ENCODE measurements at places on chromosomes 3 and 15.

DNA sequence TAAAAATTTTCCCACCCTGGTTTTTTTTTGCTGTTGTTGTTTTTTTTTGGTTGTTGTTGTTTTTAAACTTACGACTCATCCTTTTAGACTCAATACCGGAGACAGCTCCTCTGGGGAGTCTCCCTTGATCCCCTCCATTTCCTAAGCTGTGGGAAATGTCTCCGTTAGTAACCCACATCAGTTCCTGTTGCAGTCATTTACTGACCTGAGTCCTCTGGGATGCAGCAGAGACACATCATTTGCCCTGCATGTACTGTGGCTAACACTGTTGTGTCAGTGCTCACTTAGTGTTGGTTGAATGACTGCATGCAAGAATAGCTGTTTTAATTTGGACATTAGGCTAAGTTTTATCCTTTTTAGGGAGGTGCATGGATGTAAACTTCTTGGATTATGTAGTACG lies 83.8 kb downstream of the MBNL1 start:
- peak; percentile 62 for DNase-seq

DNA sequence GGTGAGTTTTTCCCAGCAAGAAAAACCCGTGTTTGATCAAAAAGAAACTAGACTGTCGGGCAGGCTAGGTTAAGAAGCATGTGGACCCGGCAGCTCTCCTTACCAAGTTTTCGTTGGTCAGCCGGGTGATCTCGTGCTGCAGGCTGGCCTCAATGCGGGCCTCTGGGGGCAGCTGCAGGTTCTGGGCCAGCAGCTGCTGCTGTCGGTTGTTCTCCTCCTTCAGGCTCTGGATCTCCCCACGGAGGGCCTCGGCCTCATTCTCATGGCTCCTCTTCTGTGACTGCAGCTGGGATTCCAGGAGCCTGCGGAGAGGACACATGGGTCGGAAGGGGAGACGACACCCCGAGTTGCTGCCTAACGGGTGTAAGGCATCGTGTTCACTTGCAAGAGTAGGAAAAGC lies 44.5 kb upstream of the MYO5C start:
- no peak for DNase-seq

- DNase-seq = no peak
These were observed 56.8 kb downstream of the CCR4 start for GRCh38 chr3:33008282-33008681.

DNA sequence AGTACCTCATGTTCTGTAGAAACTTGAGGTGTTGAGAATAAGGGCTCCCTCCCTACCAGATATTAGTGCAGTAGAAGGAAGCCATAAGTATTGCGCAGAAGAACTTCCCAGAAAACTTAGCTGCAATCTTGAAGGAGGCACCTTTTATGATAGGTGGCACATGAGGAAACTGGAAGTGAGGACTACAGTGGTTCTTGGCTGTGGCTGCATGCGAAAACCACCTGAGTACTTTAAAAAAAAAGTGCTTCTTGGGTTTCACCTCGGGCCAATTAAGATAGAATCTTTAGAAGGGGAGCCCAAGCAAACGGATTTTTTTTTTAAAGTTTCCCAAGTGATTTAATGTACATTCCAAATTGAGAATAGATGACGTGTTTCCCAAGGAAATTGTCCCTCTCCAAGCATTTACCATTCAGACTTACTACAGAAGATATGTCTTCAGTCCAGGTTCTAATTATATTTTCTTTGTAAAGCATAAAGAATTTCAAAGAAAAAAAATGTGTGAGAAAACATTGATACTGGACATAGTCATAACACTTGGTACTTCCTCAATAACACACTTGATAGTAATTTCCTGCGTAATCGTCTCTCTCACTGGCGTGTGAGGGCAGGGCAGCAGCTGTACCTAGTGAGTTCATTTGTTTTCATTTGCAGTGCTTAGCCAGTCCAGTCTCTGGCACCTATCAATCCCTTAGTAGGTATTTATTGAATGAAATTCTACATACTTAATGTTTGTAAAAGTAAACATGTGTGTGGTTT lies 12.3 kb upstream of the NR1I2 start:
- DNase-seq = peak; percentile 98

DNA sequence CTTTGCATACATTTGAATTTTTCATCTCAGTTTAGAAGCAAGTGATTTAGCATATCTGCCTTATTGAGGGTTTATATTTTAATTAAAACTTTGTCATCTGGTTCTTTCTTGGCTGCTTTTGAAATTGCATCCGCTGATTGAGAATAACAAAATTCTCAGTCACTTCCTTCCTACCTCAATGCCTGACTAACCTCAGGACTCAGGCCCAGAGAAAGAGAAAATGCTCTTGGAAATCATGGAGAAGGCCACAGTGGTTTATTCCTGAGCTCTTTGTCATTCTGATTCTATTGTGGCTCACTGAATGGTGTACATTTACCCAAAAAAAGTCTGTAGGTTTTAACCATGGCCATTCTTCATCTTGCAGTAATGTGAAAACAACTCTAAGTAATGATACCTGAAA lies 533.9 kb downstream of the TBL1XR1 start:
- peak; percentile 17 for DNase-seq

DNA sequence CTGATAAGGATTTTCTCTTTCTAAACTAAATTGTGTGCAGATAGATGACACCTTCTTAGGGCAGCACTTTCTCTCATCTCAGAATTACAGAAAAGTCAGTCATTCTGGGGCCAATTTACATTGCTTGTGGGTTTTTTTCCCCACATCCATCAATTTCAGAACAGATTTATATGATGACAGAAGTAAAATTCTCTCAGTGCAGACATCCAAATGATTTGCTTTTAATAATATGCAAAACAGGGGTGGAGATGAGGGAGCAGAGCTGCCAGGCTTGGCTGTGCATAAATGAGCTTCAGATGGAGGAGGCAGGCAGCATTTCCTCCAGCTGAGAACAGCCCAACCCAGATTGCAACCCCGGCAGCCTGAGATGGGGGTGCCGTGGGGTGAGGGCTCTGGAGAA lies 44.0 kb downstream of the EDEM1 start:
- DNase-seq = no peak

- no peak for DNase-seq
These were observed 827.4 kb downstream of the SI start for GRCh38 chr3:164250923-164251322.

- no peak for DNase-seq
These were observed 5.1 kb downstream of the TRIM71 start for GRCh38 chr3:32822609-32823498.

GRCh38 chr3:112644453-112644852 lies 3.5 kb upstream of the CCDC80 start:
- DNase-seq = no peak

DNA sequence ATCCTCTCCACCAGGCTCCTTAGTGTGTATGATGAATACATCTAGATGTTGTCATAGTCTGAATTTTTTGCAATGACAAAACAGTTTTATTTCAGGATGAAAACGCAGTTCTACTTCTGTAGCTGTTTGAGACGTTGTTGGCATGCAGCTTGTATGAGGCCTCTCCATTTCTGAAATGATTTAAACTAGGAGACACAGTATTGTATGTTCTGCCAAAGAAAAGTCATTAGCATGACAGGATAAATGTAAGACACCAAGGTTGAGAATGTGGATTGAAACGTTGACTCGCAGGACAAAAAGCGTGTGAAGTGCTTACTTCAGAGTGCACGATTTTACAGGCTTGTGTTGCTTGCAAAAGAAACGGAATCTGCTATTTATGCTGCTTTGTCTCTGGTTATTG lies 35.3 kb downstream of the ABHD17C start:
- peak; percentile 34 for DNase-seq

GRCh38 chr3:24311881-24312280 lies 182.8 kb downstream of the THRB start:
- DNase-seq = no peak

- DNase-seq = peak; percentile 27
These were observed 363 bp downstream of the GTF2E1 start for GRCh38 chr3:120742849-120743365.

GRCh38 chr3:42205800-42206514 lies 60.0 kb downstream of the CCK start:
- DNase-seq = no peak

DNA sequence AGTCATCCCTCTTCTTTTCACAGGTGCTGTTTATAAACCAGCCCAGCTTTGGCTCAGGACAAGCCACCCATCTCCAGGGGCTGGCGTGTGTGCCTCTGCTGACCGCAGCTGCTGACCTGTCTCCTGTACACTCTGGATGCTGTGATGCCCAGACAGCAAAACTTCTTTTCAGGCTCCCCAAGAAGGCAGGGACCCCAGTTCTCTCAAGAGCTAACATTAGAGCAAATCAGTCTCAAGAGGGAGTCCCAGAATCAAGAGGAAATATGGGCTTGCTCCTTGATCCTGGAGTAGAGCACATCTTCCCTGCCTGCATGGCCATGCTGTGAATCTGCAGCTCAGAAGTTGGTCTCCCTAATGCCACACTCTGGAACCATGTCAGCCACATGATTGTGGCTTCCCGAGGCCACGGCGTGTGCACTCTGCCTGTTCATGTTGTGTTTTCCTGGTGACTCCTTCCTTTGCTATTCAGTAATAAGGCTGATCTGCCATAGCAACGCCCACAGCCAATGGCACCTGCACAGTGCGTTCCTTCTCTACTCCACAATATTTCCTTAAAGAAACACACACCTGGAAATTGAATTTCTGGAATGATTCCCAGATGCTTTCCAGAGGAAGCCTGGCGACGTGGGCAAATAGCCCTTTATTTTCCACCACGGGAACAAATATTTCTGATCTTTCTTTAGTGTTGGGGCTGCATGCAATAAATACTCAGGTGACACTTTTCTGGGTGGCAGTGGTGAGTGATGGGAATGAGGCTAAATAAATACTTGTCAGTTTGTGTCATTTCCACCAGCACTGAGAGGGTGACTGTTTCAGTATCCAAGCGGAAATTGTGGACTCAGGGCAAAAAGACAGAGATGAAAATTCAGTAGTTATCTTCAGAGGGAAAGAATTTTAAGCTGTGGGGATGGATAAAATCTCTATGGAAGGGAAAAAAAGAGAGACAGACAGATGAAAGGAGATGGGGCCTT lies 21.9 kb upstream of the THSD4 start:
- DNase-seq = peak; percentile 78

DNA sequence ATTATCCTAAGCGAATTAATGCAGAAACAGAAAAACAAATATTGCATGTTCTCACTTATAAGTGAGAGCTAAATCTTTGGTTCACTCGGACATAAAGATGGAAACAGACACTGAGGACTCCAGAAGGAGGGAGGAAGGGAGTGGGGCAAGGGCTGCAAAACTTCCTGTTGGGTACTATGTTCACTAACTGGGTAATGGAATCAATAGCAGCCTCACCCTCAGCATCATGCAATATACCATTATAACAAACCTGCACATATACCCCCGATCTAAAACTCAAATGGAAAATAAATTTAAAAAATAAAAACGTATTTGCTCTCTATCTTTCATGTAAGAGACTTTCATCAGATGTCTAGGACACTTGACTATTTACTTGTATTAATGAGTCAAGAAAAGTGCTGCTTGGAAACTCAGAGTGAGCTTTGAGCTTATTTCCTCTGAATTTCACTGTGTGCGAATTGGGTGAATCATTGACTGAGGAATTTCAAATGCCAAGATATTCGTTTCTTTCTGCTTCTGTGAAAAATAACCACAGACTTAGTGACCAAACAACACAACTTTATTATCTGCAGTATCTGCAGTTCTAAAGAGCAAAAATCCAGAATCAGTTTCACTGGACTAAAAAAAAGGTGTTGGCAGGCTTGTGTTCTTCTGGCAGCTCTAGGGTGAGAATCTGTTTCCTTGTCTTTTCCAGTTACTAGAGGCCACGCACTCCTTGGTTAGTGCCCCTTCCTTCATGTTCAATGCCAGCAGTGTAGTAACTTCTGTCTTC lies 18.4 kb downstream of the TM4SF18 start:
- DNase-seq = peak; percentile 87

GRCh38 chr3:30357897-30358296 lies 248.5 kb upstream of the TGFBR2 start:
- no peak for DNase-seq

DNA sequence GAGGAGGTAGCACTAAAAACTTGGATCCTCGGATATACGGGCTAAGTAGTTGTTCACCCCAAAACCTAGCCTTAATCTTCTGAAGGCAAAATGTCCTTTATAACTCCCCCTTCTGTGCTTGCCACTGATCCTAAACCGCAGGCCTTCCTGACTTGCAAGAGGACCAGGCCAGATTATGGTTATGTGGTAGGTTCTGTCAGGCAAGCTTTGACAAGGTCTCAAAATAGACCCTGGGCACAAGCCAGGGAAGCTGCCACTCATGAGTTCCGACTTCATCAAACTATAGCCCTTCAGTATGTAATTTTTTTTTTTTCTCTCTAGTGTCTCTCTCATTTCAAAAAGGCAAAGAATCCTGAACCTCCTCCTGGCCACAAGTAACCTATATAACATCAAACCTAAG lies 3.2 kb downstream of the LRRFIP2 start:
- DNase-seq = no peak

DNA sequence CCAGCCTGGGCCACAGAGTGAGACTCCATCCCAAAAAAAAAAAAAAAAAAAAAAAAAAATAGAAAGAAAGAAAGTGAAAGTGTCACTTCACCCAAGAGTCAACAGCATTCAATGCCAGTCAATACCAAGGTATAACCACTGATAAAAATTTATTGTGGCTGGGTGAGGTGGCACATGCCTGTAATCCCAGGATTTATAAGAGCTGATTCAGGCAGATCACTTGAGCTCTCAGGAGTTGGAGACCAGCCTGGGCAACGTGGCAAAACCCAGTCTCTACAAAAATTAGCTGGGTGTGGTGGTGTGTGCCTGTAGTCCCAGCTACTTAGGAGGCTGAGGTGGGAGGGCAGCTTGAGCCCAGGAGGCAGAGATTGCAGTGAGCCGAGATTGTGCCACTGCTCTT lies 46.5 kb upstream of the PIK3CB start:
- no peak for DNase-seq

DNA sequence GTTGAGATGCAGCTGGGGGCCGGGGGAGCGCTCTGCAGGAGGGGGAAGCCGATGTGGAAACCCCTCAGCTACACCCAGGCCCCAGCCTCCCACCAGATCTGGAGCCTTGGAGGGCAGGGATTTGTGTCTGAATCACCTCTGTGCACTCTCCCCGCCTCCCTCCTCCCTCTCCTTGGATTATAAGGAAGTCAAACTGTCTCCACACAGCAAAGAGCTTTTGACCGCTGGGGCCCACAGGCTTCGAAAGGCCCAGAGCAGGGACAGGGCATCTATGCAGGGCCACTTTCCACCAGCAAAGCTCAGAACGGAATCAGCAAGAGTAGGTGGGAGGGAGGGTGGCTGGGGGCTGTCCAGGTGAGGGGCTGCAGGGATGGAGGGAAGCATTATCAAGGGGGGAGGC lies 68.9 kb downstream of the IQSEC1 start:
- no peak for DNase-seq

DNA sequence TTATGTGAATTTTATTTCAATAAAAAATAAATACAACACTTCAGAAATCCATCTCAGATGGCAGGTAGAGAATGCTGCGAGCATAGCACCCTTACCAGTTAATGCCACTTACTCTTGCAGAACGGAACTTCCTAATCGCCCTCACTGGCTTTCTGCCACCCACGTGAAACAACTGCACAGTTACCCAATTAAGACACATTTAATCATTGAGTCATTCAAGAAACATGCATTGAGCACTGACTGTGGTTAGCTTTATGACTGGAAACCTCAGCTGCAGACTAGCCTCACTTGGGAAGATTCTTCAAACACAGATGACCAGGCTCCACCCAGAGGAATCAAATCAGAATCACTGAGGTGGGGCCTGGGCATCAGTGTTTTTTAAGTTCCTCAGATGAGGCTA lies 5.6 kb upstream of the MFGE8 start:
- peak; percentile 98 for DNase-seq

GRCh38 chr3:149018247-149018646 lies 26.9 kb downstream of the GYG1 start:
- DNase-seq = peak; percentile 34

- DNase-seq = no peak
These were observed 153.6 kb upstream of the TP63 start for GRCh38 chr3:189477614-189478013.

All from fibroblast of skin of back (primary cell).